ENCODE measurements at places on chromosomes 4 and X.

- peaks cover 3% of the 10 kb centered on the region for H3K27me3 ChIP-seq
- H3K4me1 ChIP-seq = no peaks in the 10 kb centered on the region
- H3K4me3 ChIP-seq = no peak overlapping the region
These were observed 58.0 kb upstream of the FRMPD4 start for GRCh38 chrX:12080265-12080664.

GRCh38 chr4:3765271-3766035 lies 732 bp upstream of the ADRA2C start:
- H3K27me3 ChIP-seq = peaks cover 49% of the 10 kb centered on the region
- no peaks in the 10 kb centered on the region for H3K4me1 ChIP-seq
- H3K4me3 ChIP-seq = no peak overlapping the region

GRCh38 chr4:113170115-113170804 lies 120.8 kb downstream of the ANK2 start:
- no peaks in the 10 kb centered on the region for H3K36me3 ChIP-seq
- no peaks in the 10 kb centered on the region for H3K27me3 ChIP-seq
- no peak overlapping the region for H3K27ac ChIP-seq
- no peak overlapping the region for H3K4me3 ChIP-seq
- no peak for DNase-seq

DNA sequence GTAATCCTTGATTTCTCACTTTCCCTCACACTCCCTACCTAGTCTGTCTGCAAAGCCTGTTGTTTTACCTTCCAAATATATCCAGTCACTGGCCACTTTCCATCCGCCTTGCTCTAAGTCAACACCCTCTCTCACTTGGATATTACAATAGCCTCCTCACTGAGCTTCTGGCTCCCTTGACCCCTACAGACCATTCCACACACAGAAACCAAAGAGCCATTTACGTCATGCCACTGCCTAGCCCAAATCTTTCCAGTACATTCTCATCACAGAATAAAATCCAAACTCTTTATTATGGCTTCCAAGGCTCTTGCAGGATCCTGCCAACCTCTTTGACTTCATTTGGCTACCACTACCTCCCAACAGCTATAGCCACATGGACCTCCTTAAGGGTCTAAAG lies 25.7 kb upstream of the ARHGEF9 start:
- no peak overlapping the region for H3K4me3 ChIP-seq
- H3K27me3 ChIP-seq = no peaks in the 10 kb centered on the region
- no peak overlapping the region for H3K27ac ChIP-seq
- no peak for DNase-seq

DNA sequence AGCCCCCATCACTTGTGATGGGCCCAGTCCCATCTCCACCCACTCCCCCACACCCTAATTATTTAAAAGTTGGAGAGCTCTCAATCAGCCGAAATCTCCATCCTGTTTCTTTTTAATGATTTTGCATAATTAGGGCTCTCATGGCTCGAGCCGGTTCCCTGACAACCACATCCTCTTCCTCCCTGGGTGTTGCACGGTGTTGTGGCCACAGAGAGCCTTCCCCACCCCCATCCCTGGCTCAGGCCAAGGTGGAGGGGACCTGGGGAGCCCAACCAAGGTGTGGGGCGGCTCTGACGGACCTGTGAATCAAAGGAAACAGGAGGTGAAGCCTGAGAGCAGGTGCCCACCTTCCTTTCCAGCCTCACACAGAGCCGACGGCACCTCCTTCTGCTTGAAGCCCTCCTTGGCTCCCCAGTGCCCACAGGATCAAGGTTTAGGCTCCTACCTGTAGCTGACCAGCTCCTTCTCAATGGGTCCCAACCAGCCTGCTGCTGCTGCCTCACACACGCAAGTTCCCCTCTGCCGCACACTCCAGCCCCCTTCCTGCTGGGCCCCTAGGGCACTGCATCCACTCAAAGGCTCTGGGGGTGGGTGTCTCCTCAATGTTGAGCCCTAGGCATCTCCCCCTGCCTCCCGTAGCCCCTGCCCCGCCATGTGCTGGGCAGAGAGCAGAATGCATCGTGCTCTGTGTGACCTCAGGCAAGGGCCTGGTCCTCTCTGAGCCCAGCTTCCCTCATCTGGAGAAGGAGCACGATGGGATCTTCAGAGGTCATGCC lies 68.7 kb downstream of the WFS1 start:
- no peaks in the 10 kb centered on the region for H3K4me1 ChIP-seq
- H3K36me3 ChIP-seq = no peaks in the 10 kb centered on the region
- H3K4me3 ChIP-seq = no peak overlapping the region
- peaks cover 23% of the 10 kb centered on the region for H3K27me3 ChIP-seq
- H3K27ac ChIP-seq = no peak overlapping the region

DNA sequence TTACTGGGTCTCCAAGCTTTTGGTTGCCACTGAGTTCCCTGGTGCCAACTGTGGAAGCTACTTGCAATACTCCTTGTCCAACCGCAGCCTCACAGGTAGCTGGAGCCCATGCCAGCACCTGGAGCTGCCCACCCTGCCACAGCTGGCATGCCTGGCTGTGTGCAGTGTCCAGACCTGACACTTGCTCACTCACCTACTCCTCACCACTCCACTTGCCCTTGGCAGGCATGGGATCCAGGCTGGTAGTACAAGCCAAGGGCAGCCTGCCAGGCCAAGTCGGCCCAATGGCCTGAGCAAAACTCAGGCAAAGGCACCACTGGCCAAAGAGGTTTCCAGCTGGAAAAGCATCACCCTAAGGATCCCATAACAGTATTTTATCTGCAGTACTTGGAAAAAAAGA lies 246.3 kb downstream of the PDGFC start:
- no peaks in the 10 kb centered on the region for H3K27me3 ChIP-seq
- DNase-seq = no peak
- H3K4me3 ChIP-seq = no peak overlapping the region
- H3K27ac ChIP-seq = no peak overlapping the region

DNA sequence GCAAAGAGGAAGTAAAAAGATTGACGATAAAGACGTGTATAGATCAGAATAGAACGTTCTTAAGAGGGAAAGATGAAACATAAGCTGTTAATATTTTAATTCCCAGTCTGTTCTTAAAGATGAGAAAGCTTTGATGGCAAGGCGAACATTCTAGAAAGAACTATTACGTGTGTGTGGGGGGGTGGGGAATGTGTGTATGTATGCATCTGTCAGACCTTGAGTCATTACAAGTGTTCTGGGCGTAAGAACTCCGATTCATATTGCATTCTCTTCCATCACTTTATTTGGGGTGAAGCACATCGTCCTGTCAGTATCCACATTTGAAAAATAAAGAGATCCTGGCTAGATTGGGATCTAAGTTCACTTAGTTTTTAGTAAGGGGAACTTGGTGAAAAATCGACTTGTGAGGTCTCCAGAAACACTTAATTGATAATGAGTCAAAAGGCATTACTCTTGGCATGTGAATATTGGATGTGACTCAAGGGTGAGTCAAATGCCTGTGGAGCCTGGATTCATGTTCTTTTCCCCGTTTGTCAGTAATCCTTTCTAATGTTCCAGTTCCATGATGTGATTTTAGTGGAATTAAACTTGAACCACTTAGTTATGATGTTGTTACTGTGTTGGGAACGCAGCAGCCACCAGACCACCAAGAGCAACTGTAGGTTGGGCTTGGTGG lies 3.1 kb downstream of the SMS start:
- no peak overlapping the region for H3K27ac ChIP-seq
- H3K4me3 ChIP-seq = no peak overlapping the region
- H3K27me3 ChIP-seq = peaks cover 5% of the 10 kb centered on the region

DNA sequence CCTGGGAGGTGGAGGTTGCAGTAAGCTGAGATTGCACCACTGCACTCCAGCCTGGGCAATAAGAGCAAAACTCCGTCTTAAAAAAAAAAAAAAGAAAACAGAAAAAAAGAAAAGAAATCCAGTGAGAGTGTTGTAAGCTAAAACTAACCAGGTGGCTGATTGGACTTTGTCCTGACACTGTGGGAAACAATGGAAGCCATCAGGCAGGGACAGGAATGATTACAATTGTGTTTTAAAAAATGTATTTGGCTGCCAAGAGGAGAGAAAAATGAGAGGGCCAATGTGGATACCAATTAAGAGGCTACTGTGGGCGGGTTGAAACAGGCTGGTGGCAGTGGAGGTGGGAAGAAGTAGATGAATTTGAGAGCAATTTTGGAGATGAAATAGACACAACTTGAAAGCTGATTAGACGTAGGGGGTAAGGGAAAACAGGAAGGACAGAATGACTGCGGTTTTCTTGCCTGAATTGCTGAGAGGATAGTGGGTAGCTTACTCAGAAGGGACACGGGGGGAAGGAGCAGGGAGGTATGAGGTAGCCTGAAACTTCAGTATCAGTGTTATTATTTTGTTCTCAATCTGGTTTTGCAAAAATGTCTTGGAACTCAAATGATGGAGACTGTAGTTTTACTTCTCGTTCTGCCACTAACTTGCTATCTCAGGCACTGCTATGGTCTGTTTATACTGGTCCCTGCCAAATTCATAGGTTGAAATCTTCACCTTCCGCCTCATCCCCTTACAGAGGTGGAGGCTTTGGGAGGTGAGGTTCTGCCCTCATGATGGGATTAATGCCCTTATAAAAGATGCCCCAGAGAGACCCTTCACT lies 45.6 kb upstream of the CHRNA9 start:
- no peak overlapping the region for H3K4me3 ChIP-seq
- no peaks in the 10 kb centered on the region for H3K4me1 ChIP-seq
- DNase-seq = no peak
- no peaks in the 10 kb centered on the region for H3K36me3 ChIP-seq
- H3K27ac ChIP-seq = no peak overlapping the region
